ENCODE measurements at places on chromosomes 3 and 15.

DNA sequence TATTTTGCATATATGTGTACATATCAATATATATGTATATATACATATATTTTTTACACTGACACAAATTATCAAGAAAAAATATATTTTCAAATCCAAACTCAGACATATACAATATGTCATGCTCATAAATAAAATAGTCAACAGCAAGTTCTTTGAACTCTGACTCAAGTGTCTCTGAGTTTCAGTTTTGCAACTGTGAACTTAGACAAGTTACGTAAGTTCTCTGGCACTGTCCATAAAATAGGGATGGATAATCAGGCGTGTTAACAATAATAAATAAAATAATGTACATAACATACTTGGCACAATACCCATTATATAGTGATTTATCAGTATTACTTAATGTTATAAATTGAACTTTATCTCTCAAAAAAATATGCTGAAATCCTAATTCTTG, 12.1 kb upstream of the XRN1 start:
- no peak for DNase-seq

DNA sequence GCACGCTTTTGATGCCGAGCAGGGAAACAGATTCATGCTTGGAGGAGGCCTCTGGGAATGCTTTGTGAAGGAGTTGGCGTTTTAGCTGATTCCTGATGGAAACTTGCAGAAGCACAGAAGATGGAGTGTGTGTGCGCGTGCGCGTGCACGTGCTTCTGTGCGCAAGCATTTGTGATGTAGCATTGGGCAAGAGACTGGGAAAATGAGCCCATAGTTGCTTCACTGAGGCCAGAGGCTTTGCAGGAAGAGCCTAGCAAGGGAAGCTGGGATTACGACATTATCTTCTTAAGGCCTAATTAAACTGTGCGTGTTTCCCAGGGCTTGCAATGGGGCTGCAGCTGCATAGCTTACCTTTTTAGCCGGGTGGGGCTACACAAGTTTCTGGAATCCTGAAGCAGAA, 18.1 kb upstream of the AGBL1 start:
- DNase-seq = no peak

- no peak for DNase-seq
Observed at GRCh38 chr3:122030381-122031122, 8.5 kb upstream of the ILDR1 start.

GRCh38 chr3:124707656-124708062, 22.6 kb upstream of the UMPS start:
- DNase-seq = no peak

DNA sequence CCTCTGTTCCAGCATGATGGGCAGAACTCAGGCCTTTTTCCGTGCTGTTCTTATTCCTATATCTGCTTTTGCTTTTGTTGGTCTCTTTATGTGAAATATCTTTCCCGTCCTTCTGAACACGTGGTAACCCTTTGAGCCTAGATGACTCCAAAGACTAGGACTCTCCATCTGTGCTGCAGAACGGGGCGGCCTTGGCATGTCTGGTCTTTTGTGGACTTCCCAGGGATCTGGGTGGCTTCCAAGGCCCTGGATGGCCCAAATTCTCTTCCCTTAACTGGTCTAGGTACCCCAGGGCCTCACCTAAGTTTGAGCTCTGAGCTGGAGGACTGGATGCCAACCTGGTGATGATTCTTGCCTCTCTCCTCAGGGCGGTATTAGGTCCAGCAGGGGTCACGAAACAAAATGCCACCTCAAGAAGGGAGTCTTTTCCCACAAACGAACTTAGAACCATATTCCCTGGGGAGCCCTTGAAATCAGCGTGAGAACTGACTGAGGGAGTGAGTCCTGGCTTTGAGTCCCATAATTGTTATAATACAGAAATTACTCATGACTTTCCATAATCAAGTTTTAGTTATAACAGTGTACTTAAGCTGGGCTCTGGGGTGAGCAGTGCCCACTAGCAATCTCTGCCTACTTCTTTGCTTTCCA, 13.8 kb downstream of the TLNRD1 start:
- DNase-seq = no peak

DNA sequence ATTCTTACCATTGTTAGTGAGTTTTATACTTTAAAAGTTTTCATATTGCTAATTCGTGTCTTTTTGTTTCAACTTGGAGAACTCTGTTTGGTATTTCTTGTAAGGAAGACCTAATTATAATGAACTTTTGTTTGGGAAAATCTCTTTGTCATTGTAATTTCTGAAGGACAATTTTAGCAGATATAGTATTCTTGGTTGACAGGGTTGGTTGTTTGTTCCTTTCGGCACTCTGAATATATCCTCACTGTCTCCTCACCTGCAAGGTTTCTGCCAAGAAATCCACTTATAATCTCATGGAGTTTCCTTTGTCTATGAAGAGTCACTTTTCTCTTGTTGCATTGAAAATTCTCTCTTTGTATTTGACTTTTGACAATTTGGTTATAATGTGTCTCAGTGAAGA, 225.2 kb upstream of the NR2E3 start:
- no peak for DNase-seq
